T-cell (primary cell): ENCODE measurements at places on chromosomes 5 and 9.

DNA sequence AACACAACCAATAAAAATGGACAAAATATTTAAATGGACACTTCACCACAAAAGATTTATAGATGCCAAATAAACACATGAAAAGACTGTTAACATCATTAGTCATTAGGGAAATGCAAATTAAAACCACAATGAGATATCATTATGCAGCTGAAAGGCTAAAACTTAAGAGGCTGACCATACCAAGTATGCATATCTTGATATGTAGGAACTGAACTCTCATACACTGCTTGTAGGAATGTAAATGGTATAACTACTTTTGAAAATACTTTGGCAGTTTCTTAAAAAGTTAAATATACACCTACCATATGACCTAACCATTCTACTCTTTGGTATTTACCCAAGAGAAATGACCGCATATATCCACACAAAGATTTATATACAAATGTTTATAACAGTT is 13.6 kb upstream of the ADAMTS12 start:
- H3K4me3 ChIP-seq = no peak overlapping the region
- no peaks in the 10 kb centered on the region for H3K4me1 ChIP-seq
- no peak for DNase-seq
- no peak overlapping the region for H3K27ac ChIP-seq
- no peaks in the 10 kb centered on the region for H3K36me3 ChIP-seq

DNA sequence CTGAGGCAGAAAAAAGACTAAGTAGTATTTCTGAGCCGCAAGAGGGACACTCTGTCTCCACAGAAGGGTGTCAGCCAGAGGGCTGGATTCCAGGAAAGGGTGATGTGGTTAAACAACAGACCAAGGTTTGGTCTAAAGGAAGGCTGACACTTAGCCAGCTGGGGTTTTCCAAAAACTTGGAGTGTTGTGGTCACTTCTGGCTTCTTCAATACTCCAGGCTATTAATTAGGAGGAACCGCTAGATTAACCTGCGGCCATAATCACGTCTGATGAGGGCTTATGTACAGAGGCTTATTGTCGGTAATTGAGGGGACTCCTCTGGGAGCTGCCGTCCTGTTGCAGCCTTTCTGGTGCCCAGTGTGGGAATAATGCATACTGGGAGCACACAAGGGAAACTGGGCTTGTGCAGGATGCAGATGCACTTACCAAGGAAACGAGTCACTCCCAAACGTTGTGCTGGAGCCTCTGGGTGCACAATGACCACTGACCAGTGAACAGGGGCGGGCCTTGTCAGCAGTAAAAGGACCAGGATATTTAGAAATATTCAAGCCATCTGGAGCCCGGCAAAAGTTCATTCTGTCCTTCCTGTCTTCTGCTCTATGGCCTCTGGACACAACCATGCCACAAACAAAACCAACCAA is 70.2 kb upstream of the TUT7 start:
- H3K27ac ChIP-seq = no peak overlapping the region
- H3K27me3 ChIP-seq = no peaks in the 10 kb centered on the region

DNA sequence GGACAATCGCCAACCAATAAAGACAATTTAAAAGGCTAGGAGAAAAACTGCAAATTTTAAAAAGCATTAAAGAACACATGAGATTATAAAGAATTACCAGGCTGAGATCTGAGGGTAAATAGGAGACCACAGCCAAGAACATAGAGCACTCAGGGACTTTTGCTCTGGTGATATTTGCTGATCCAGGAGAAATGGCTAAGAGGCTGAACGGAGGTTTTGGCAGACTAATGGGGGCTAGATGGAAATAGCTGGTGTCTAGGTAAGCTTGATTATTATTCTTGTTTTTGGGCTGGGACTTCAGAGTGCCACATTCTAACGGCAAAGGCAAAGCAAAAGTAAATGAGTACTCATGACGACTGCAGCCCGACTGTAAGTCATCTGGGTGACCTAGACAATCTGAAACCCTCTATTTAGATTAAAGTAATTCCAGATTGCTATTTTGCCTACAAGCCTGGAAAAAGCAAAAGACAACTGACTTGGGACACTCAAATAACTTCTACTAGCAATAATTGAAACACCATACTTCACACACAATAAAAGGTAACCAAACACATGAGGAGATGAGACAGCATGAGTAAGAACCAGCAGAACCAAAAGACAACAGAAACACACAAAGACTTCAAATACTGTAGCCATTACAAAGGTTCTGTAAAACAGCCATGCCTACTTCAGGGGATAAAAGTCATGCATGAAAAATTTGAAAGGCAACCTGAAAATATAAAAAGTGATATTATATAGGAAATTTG is 68.8 kb downstream of the JAKMIP2 start:
- H3K4me1 ChIP-seq = no peaks in the 10 kb centered on the region
- H3K27ac ChIP-seq = no peak overlapping the region
- H3K36me3 ChIP-seq = no peaks in the 10 kb centered on the region
- H3K27me3 ChIP-seq = no peaks in the 10 kb centered on the region
- H3K4me3 ChIP-seq = no peak overlapping the region
- DNase-seq = no peak

- no peak for DNase-seq
- no peaks in the 10 kb centered on the region for H3K27me3 ChIP-seq
- no peaks in the 10 kb centered on the region for H3K36me3 ChIP-seq
- H3K4me3 ChIP-seq = peak overlapping the region; percentile 72
- peaks cover 20% of the 10 kb centered on the region for H3K4me1 ChIP-seq
- H3K27ac ChIP-seq = peak overlapping the region; percentile 65
Observed at GRCh38 chr9:133460405-133461175, 812 bp downstream of the CACFD1 start.
